Right kidney (tissue), 9 donors: ENCODE measurements at places on chromosomes 7 and 10.

DNA sequence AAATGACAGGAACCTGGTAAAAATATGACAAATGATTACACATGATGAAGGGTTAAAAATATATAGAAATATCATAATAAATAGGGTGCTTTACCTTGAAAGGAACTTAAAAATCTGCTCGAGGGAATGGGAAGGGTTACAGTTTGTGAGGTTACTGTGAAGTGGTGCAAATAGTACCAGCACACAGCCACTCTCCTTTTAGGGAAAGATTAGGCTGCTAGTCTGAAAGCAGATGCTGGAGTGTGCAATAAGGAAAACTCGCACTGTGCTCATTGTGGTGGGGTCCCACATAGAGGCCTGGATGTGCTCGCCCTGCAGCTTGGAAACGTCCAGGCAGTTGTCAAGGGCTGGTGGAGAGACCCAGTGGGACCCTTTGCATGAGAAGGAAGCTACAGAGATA, 145.9 kb upstream of the TBX20 start:
- DNase-seq: no peak

GRCh38 chr7:20199015-20199737, 18.0 kb downstream of the MACC1 start:
- no peak for DNase-seq

DNA sequence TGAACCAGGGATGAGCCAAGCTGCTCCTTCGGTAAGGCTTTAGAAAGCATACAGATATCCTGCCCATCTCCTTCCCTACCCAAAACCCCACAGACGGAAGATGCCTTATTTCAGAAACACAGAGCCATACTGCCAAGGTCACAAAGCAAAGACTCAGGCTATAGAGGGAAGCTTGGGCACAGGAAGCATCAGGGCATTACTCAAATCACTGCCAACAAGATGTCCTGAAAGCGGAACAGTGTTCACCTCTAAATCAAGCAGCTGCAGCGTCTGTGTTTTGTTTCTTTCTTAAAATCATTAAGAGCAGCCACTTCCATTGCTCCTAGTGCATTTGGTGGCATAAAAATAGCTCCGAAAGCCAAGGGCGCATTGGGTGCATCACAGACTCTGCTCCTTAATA, 307.3 kb downstream of the SORCS1 start:
- no peak for DNase-seq

GRCh38 chr10:93160829-93161228, 87.1 kb downstream of the CYP26A1 start:
- no peak for DNase-seq

DNA sequence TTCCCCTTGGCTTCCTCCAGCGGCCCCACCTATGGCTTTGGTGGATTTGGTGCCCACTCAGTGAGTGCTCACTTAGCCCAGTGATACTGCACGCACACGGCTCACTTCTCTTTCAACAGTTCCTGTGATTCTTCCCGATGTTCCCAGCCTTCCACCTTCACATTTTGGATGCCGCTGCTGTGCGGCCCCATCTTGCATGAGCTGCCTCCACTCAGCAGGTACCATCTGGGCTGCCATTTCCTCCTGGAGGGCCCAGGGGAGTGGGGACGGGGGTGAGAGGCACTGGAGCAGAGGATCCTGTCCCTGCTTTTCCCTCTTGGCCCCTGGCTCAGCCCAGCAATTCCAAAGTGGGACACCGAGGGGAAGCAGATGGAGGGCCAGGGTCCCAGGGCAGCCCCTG, 323.3 kb upstream of the ZNF32 start:
- no peak for DNase-seq

- DNase-seq: no peak
Measured at GRCh38 chr7:37993060-37993501, 72.6 kb downstream of the EPDR1 start.

DNA sequence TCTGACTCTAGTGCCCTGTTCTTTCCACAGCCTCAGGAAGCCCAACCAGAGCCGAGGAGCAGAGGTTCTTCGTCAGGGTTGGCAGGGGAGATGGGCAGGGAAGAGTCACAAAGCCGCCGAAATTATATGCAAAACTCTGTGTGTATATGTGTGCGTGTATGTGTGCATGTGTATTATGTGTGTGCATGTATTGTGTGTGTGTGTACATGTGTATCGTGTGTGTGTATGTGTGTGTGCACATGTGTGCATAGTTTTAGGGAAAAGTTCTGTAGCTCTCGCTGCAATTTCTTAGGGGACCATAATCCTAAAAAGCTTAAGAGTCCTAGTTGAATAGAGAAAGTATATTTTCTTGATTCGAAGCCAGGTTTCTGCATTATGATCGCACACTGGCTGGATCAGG, 17.0 kb downstream of the DNAJB12 start:
- no peak for DNase-seq

DNA sequence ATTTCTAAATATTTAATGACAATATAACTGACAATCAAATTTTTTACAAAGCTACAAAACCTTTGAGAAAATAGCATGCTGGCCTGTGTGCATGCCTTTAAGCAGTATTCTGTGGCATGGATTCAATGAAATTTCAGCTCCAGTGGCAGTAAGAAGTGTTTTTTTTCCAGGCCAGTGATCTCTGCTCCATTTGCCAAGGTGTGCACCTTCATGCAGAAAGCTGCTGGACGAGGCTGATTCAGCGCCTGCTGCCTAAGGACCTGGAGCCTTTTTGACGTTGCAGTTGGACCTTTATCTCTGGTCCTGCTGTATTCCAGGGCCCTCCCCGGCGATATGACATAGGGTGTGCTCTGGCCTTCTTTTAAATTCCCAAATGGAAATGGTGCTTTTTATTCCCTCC, 26.6 kb downstream of the VWC2 start:
- no peak for DNase-seq

GRCh38 chr10:43667761-43668386, 19.2 kb upstream of the ZNF32 start:
- no peak for DNase-seq

DNA sequence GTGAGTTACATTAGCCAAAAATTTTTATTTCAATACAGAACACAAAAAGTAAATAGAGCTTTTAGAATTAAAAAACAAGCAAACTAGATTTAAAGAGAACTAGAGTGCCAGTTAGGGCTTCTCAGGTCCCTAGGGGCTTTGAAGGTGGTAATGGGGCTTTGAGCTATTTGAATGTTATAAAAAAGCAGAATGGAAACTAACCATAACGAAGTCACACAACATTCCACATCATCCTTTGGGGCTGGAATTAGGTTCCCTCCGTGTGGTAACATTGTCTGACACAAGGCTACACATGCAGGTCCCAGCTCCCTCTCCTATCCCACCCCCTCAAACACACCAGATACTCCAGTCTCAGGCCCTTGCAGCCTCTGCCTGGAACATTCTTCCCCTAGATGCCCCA, 15.3 kb downstream of the JAZF1 start:
- no peak for DNase-seq
